Fibroblast of villous mesenchyme (primary cell): ENCODE measurements at places on chromosomes 4 and X. TPM values are rescaled to one million over a fixed set of nuclear protein-coding genes. Genes with fewer than 3 reads are reported as not detected.

- peak; percentile 97 for DNase-seq
Observed at GRCh38 chr4:141329174-141329569, 108.5 kb downstream of the ZNF330 start.

DNA sequence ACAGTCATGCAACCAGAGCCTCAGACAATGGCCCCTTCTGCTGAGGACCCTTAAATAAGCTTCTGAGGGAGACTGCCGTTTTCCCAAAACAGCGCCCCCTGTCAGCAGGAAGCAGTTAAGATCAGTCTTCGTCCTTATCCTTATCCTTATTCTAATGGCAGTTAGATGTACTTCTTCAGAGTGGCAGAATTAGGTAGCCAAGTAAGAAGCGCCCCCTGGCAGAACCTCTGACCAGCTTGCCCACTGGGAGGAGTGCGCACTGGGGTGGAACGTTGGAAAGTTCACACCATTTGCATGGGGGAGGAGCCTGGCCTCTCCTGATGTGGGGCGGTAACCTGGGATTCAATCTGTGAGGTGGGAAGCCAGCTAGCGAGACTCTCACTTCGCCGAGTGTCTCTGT is 133.6 kb upstream of the QRFPR start:
- DNase-seq: no peak

DNA sequence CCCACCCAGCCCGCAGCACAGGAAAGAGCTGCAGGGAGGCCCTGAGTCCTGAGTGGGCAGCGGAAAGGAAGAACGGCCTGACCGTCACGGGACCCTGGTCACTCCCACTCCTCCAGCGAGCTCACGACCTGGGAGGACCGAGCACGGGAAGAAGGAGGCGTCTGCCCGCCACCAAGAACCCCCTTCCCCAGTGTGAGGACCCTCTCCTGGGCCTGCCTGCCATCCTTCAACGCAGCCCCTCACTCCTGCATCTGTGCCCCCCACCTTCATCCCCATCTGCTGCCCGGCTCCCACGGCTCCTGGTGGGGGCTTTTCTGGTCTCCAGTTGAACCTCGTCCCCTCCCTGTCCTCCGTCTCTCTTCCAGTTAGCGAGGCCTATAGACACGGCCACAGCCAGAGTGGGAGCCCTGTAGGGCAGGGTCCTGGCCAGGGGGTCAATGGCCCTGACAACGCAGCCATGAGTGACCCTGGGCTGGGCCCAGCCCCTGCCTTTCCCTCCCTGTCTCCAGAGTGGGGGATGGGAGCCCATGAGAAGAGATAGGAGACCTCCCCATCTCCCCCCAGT is 41.3 kb upstream of the MXD4 start:
- DNase-seq: no peak

- peak; percentile 91 for DNase-seq
Observed at GRCh38 chrX:30643313-30643821, 9.9 kb upstream of the GK start.

- DNase-seq: peak; percentile 31
Observed at GRCh38 chrX:132443196-132444135, 45.4 kb downstream of the MBNL3 start.

DNA sequence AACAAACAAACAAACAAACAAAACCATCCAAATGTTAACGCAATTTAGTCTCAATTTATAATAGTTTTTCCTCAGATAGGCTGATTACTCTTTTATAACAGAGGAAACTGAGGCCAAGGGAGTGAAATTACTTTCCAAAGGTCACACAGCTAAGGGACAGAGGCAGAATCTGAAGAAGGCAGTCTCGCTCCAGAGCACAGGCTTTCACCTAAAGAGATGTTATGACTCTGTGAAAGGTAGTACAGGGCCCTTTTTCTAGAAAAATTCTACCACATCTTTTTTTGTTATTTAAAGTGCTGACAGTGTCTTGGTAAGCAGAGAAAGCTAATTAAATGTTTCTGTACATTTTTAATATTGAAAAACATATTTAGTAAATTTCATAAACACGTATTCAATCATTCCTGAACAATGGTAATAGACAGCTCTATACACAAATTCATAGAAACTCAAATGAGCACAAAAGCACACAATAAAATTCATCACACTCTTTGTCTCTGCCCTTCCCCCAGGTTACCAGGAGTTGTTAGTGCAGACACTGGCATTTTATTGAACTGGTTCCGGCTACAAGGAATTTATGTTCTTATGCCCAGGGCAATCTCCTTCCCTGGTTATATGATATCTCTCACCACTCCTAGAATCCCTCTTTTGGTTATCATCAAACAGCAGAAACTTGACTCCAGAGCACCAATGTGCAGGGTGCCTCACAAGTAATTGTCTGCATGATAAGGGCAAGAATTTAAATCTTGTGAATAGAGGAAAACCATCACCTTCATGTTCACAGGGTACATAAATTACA is 7.7 kb upstream of the APBB2 start:
- DNase-seq: no peak

The KDR gene
- 0.86 and 1.9 TPM in 2 replicates for total RNA-seq

The RNF128 gene
- total RNA-seq: 0.32 and 0.43 TPM in 2 replicates

The BBS12 gene
- 3.9 and 4.7 TPM in 2 replicates for total RNA-seq

The KLB gene
- not detected in 2 replicates for total RNA-seq

The RTL3 gene
- under 0.01 and 0.32 TPM in 2 replicates for total RNA-seq
